Urinary bladder (tissue), 4 donors: ENCODE measurements at places on chromosomes 3 and 15. TPM values are rescaled to one million over a fixed set of nuclear protein-coding genes. Genes with fewer than 3 reads are reported as not detected.

Gene SMAD6
- polyA plus RNA-seq, result 20.1 TPM

Gene PCOLCE2
- 82.8 TPM for polyA plus RNA-seq

Gene GOLGA6D
- polyA plus RNA-seq, result not detected

Gene CLSTN2
- polyA plus RNA-seq, result 1.1 TPM

GRCh38 chr15:74378848-74379247 is 11.4 kb upstream of the CYP11A1 start:
- DNase-seq, result no peak

GRCh38 chr15:70588613-70589012 is 174.7 kb downstream of the UACA start:
- no peak for DNase-seq

GRCh38 chr15:39465843-39466749 is 114.8 kb upstream of the THBS1 start:
- no peak for DNase-seq

DNA sequence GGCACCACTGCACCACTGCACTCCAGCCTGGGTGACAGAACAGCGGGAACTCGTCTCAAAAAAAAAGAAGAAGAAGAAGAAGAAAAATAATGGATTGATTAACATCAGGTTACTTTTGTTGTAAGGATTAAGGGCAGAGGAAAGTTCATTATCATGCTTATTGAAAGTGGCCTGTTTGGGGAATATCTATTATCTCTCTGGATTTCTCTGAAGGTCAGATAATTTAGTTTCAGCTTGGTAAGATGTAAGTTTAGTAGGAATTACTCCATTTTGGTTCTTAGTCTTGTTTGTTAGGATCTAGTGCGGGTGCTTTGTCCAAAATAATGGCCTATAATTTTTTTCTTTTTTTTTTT is 2.5 kb upstream of the MTMR14 start:
- no peak for DNase-seq

GRCh38 chr3:127216415-127217261 is 23.7 kb downstream of the PRR23E start:
- DNase-seq, result no peak

GRCh38 chr15:25780479-25781255 is 82.5 kb downstream of the ATP10A start:
- no peak for DNase-seq
